ENCODE measurements at places on chromosomes 11 and 22. TPM values are rescaled to one million over a fixed set of nuclear protein-coding genes. Genes with fewer than 3 reads are reported as not detected.

GRCh38 chr22:43262990-43263644 is 76.2 kb upstream of the TTLL12 start:
- no peak for DNase-seq

GRCh38 chr11:44726283-44727113 is at the start of gene TSPAN18:
Gene TSPAN18 (plus strand): TSS chr11:44726962. CDS start chr11:44906417, 179,455 bp downstream.
- no peak for DNase-seq

DNA sequence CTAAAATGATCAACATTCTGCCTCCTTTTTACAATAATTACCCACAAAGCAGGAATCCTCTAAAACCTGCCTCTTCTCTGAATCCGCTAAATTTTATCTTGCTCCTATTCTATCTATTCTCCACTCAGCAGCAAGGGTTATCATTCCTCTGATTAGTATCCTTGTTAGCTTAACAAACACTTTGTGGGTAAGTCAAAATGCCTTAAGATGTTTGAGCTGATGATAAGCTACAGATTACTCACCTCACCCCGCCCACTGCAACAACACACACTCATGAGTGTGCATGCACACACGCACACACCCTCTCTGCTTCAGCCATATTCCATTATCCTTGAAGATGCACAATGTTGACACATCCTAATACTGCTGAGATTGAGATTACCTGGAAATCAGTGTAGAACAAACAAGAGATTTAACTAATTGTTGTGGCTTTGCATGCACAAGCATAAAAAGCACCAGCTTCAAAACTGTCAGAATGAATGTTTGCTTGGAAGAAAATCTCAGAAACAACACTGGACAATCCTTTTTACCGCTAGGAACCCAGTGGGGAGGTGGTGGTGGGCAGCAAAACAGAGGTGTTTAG is 130.9 kb downstream of the BBOX1 start:
- no peak for DNase-seq

DNA sequence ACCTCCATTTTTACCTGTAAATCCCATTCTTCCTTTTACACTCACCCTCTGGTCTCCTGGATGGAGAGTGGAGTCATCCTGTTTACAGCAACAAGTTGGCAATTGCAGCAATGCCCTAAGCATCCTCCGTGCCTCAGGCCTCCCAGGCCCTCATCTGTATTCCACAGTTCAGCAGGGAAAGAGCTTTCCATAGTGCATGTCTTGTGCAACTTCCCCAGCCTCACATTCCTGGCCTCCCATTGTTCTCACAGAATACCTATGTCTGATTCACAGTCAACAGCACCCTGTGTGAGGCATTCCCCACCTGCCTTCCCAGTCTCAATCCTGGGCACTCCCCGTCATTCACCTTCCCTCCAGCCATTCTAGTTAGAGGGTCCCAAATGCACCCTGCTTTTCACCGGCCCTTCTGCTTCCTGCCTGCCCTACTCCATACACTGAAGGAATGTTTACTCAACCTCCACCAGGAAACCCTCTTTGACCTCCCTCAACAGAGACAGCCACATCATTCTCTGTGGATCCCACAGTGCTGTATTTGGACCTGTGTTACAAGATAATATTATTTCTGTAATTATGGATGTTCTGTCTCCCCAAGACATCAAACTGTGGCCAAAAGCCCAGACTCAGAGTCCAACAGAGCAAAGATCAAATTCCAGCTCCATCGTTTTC is 405.7 kb downstream of the BUD13 start:
- no peak for DNase-seq

DNA sequence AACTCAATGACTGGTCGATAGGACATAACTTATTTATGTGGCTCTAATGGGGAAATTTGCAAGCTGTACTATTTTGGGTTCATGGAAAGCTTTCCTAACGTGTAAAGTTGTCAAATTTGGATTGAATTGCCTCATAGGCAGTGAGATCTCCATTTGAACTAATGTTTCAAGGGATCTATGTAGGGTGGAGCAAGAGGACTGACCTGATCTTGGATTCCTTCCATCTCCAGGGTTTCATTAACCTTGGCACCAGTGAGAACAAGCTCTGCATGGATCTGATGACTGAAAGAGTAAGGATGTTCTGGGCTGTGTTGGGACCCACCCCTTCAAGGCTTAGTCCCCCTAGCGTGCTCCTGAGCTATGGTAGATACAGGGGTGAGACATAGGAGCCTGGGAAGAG is 2.1 kb downstream of the ACCSL start:
- no peak for DNase-seq

- DNase-seq: no peak
These were observed 24.6 kb downstream of the RCN1 start for GRCh38 chr11:32115446-32115845.

The SLC37A2 gene
- 1.0 TPM for polyA plus RNA-seq

- no peak for DNase-seq
These were observed 32.5 kb upstream of the LMO1 start for GRCh38 chr11:8296038-8296649.

- no peak for DNase-seq
These were observed 2.8 kb downstream of the MYOD1 start for GRCh38 chr11:17722000-17722643.

- no peak for DNase-seq
These were observed 23.6 kb upstream of the ETS1 start for GRCh38 chr11:128610721-128611617.

The E2F8 gene
- polyA plus RNA-seq: 6.3 TPM

- DNase-seq: no peak
These were observed 6.2 kb downstream of the MYO18B start for GRCh38 chr22:25748140-25748539.

- DNase-seq: no peak
These were observed 5.4 kb downstream of the FGF3 start for GRCh38 chr11:69813839-69814238.

The EXPH5 gene
- polyA plus RNA-seq: 3.7 TPM

- DNase-seq: peak; percentile 51
These were observed 19.9 kb downstream of the CARS1 start for GRCh38 chr11:3037040-3037944.

The AGBL2 gene
- 7.1 TPM for polyA plus RNA-seq

DNA sequence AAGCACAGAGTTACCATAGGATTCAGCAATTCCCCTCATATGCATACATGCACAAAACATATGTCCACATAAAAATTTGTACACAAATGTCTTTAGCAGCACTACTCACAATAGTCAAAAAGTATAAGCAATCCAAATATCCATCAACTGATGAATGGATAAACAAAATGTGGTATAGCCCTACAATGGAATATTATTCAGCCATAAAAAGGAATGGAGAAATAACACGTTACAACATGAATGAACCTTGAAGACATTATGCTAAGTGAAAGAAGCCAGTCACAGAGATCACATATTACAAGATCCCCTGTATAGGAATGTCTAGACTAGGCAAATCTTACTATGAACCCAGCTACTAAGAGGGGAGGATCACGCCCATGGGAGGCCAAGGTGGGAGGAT is 7.2 kb downstream of the PRR14L start:
- DNase-seq: no peak

GRCh38 chr22:33896154-33896553 is 24.1 kb downstream of the LARGE1 start:
- DNase-seq: no peak

The NCAM1 gene
- 84.4 TPM for polyA plus RNA-seq

The VSIG10L2 gene
- not detected for polyA plus RNA-seq

The SLC5A12 gene
- polyA plus RNA-seq: 52.0 TPM

- DNase-seq: no peak
These were observed 106.3 kb upstream of the PITPNB start for GRCh38 chr22:28025333-28025732.

DNA sequence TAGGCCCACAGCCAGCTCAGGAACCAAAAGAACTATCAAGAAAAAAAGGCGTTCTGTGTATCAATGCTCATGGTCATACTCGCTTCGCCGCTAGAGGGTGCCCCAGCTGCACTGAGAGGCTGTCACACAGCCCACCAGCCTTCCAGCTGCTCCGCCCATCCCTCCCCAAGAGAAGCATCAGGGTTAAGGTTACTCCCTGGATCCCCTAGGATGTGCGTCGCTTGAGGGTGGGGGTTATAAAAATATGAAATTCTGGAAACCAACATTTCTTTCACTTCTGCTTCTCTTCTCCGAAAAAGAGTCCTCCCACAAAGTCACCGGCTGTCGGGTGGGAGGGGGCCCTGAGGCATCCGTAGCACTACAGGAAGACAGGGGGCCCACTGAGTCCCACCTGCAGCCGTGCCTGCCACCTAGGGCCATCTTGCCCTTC is 1.7 kb downstream of the CBX6 start:
- peak; percentile 72 for DNase-seq

DNA sequence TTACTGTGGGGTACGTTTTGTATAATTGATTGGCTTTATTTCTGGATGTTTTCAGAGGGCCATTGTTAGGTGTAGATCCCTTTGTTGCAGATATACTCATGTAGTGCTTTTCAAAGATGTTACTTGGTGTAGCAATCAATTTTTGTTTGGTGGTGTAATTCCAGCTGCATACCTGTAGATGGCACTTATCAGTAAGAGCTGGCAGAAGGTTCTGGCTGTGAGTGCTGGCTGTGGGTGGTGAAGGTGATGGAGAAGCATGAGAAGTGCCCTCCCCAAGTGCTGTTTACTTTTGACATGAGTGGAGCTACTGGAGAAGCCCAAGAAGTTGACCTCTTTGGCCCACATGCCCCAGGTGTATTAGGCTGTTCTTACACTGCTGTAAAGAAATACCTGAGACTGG is 1074.9 kb downstream of the FAM181B start:
- no peak for DNase-seq

- DNase-seq: no peak
These were observed 273.2 kb downstream of the DCDC1 start for GRCh38 chr11:31096191-31096805.

DNA sequence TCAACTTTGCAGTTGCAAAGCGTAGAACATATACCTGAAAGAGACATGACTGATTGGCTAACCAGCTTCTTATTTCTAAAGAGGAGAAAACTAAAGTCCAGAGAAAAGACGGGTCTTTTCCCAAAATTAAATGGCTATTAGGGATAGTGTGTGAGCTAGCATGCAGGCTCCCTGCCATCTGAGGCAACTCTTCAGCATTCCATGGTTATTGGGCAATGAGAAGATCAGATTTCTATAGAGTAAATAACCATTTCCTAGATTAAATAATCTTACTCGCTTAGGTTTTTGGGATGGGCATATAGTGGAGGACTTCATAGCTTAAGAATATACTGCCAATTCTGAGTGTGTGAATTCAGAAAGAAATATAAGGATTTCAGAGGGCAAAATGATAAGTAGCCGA is 95.0 kb downstream of the PDHX start:
- no peak for DNase-seq

The ZBTB16 gene
- 1.4 TPM for polyA plus RNA-seq

- DNase-seq: no peak
These were observed 10.8 kb downstream of the CRYBA4 start for GRCh38 chr22:26632422-26633155.
